ENCODE measurements at places on chromosomes 12 and 14.

DNA sequence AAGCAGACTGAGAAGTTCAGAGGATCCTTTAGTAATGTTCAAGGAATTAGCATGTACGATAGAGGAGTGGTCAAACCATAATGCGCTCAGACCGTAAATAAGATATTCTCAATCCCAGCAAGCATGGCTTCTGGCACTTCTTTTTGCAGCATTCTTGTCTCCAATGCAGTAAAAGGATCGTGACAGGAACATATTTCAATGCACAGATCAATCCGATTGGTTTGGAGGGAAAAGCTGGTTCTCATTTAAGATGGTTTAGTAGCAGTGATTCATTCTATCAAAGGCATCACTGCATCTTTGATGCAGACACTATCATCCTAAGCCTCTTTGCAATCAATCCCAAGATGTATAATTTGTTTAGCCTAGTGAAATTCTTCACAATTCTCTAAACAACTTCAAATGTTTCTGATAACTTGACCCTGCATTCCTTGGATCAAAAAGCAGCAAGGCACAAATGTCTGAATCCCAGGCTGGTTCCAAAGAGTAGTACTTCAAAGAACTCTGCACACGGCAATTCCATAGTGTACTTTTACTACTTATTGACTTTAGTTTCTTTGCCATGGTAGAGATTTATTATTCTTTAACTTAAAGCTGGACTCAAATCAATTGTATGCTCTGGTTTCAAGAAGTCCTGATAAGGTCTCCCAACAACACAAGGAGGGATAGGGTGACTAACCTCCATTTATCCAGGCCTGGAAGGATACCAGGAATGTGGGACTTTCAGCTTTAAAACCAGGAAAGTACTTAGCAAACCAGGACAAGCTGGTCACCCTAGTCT lies 96.8 kb upstream of the MDM1 start:
- no peak for DNase-seq

DNA sequence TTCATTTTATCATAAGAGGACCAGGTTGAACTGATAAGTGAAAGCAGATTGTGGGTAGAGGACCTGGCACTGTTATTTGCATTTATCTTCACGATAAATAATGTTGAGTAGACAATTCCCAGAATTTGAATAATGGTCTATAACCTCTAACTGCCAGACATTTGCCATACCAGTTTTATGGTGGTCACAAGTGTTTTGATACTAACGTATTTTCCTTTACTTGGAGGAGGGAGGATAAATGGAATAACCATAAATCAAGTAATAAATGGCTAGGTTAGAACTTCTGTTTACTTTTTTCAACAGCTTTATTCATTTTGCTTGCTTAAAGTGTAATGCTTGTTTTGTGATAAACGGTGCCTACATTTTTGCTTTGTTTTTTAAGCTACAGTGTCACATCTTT lies 9.5 kb downstream of the PAX9 start:
- no peak for DNase-seq

DNA sequence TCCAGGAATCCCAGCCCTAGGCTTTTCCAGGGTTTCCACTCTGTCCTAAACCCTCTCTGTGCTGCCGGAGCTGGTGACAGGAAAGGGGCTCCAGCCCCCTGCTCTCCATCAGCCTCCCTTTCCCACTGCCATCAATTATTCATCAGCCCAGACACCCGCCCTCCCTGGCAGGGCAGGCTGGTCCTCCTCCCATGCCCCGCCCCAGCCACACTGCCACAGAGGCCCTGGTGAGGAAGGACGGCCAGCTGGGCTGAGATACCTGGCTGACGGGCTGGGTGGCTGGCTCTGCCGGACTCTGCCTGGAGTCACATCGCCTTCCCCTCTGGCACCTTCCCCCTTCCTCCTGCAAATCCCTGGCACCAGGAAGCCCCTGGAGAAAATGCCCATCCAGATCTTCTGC lies 11.9 kb upstream of the SMARCD1 start:
- DNase-seq, result no peak

DNA sequence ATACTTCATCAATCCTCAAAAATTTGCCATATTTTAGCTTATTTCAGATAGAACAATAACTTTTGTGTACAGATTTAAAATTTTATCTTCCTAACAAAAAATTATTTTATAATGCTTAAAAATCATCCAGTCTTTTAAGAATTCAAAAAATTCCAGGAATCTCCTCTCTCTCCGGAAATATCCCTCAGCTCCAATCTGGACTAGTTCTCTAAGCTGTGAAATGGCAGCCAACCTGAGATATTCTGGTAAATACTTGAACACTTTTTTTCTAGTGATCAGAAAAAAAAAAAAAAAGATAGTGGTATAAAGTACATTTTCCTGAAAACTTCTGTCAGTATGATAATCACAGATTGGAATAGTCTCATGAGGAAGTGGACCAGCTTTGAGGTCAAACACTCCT lies 57.6 kb downstream of the SSPN start:
- DNase-seq, result no peak

- DNase-seq, result no peak
These were observed 149.5 kb downstream of the ETV6 start for GRCh38 chr12:11798856-11799501.

DNA sequence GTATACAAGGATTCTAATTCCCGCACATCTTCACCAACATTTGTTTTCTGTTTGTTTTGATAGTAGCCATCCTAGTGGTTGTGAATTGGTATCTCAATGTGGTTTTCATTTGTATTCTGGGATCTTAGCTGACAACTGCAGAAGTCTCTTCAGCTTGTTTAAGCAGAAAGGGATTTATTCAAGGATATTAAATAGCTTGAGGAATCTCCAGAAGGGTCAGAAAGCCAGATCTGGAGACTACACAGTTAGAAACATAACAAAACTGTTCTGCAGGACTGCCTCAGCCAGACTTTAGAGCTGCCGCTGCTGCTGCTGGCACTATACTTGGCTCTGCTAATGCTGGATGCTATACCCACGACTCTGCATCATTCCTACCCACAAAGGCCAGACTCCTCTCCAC lies 13.4 kb upstream of the CDKL1 start:
- no peak for DNase-seq

DNA sequence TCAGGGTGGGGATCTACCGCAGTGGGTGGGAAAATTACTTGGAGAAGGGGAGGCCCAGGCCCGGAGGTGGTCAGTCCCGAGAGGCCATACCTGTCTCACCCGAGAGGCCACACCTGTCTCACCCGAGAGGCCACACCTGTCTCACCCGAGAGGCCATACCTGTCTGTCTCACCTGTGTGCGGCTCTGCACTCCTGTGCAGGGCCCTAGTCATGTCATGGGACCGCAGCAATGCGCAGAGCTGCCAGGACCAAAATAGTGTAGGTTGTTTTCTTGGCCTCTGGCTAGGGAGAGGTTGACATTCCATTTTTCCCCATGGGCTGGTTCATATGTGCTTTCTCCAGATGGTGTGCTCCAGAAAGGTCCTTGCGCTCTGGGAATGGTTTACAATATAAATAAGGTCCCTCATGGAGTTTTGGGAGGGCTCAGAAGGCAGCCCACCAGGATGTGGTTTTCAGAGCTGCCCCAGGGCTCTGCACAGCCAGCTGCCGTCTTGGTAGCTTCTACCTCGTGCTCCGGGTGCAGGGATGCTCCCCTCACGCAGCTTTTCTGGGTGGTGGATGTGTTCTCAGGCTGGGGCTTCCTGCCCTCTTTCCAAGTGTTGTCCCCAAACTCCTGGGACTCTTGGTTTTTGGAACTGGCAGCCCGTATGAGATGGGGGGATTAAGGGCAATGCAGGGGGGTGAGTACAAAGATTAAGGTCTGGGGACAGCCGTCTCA lies 58.2 kb downstream of the CACNA1C start:
- DNase-seq, result no peak

- DNase-seq, result no peak
These were observed 772 bp downstream of the SCARB1 start for GRCh38 chr12:124862768-124863415.

GRCh38 chr12:88955531-88955930 lies 375.3 kb upstream of the KITLG start:
- no peak for DNase-seq

GRCh38 chr12:111715279-111715678 lies 29.4 kb downstream of the ACAD10 start:
- DNase-seq, result no peak

DNA sequence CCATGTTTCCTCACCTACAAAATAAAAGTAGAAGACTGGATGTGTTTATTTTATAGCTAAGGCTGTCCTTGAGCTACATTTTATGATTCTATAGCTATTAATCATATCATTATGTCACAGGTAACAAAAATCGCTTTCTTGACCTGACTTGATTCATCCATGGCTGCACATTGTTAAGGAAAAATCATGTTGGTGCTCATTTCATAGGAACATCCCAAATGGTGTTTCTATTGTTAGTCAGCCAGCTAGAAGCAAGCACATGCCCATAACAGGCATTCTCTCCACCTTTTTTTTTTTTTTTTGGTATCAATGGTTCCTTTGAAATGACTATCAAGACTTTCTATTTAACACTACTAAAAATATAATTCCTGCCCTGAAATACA lies 45.3 kb upstream of the PTHLH start:
- DNase-seq, result no peak

DNA sequence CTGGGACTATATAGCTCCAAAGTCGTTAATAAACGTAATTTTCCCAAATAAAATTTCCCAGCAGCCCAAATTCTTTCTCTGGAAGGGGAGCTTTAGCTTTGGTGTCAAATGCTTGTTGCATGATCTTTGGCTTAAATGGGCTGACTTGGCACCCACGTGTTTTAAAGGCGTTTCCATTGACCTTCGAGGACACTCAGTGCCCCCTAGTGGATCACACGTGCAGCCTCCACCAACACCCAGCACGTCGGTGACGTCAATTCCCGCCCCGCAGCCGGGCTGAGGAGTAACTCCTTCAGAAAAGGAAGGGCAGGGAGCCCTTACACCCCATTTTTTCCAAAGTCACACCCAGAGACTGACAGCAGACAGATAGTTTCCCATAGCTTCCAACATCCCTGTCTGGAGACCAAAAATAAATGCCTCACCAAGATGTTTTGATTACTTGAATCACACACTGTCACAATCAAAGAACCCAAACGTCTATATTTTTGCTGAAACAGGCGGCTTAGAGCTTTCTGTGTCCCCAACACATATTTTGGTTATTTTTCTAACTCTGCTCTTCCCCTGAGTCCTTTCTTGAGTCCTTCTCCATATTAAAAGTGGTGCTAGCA lies 707.9 kb downstream of the AACS start:
- DNase-seq, result no peak

- no peak for DNase-seq
These were observed 1.1 kb downstream of the BTBD6 start for GRCh38 chr14:105249182-105250007.

- no peak for DNase-seq
These were observed 47.6 kb upstream of the ASPG start for GRCh38 chr14:104037903-104038302.

DNA sequence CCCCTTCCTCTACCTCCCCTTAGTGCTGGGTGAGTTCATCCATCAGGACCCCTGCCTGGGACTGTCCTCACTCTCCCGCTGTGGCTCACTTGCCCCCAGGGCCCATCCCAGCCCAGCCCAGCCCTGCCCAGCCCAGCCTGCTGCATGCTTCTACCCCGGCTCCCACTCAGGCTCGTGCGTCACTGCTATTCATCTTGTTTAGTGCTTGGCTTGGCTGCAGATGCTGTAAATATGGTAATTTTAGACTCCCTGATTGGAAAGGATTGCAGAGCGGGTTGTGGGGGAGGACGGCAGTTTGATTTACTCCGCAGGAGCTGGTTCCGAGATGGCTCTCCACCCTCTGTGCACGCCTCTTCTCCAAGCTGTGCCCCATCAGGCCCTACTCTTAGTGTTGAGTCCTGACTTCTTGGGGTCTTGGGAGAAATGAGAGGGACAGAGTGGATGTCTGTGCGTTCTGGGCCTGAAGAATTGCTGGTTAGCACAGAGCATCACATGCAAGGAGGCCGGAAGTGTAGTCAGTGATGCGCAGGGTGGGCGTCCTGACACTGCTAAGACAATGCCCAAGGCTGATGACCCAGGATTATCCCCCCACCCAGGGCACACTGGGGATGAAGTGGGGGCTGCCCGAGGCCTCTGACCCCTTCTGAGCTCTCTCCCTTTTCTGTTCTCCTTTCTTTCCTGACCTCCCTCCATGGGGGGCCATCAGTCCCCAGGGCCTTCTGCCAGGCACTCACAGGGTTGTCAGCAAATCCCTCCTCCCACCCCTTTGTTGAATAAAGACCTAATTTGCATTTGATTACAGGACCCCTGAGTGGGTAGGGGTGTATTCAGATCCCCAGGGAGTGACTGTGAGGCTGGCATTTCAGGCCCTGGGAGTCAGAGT lies 244.4 kb downstream of the ZFP36L1 start:
- DNase-seq, result no peak

GRCh38 chr12:109115758-109116610 lies at the start of gene ACACB:
TSS of gene ACACB (plus strand) at chr12:109116587. CDS start at chr12:109139406, 22,819 bp downstream.
- DNase-seq, result no peak

DNA sequence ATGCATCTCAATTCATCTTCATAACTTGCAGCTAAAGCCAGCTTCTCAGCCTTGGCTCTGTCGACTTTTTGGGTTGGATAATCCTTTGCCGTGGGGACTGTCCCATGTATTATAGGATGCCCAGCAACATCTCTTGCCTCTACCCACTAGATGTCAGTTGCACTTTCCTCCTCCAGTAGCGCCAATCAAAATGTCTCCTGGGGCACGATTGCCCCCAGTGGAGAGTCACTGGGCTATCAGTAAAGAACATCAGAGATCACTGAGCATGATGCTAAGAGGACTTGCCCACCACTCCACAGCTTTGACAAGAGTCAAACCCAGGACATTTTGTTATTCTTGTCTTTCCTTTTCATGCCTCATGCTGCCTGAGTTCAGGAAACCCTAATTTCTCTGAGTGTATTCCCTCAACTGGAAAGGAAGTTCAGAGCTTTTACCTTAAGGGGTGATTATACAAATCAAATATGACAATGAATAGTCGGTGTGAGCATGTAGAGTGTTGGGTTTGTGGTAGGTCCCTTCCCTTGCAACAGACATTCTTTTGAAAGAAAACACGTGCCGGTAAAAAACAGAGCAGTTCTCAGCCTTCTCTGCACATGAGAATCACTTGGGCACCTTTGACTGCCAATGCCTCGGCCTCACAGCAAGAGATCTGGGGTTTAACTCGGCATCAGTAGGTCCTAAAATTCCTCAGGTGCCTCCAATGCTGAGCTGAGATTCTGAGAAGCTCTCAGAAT lies 980.6 kb downstream of the VRK1 start:
- no peak for DNase-seq

- no peak for DNase-seq
These were observed 1189.5 kb upstream of the TMEM132C start for GRCh38 chr12:127077262-127078045.

- no peak for DNase-seq
These were observed 147.9 kb downstream of the PPFIA2 start for GRCh38 chr12:81610955-81611889.

DNA sequence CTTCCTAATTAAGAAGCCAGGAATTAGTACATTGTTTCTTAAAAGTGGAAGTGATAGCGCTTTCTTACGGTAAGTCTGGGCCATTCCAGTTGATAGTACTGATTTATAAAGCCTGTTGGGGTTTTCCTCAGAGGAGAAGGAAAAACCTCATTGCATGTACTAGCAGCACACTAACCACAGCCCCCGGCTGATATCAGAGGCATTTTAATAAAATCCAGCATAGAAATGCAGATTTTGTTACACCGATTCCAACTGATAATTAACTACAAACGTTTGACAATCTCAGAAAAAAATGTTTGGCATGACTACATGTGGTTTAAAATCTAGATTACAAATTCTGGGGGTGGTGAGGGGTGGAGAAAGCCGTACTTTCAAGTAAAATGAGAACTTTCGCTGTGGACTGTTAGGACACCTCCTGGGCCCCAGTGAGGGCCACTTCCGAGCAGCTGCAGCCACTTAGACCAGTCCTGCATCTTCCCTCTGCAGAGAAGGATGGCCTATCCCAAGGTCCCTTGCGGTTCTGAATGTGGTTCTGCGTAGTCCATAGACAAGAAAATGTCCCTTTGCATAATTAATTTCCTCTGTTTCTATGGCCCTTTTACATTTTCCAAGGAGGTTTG lies 374.4 kb downstream of the NUAK1 start:
- no peak for DNase-seq
